ENCODE measurements at places on chromosomes 1 and 21.

DNA sequence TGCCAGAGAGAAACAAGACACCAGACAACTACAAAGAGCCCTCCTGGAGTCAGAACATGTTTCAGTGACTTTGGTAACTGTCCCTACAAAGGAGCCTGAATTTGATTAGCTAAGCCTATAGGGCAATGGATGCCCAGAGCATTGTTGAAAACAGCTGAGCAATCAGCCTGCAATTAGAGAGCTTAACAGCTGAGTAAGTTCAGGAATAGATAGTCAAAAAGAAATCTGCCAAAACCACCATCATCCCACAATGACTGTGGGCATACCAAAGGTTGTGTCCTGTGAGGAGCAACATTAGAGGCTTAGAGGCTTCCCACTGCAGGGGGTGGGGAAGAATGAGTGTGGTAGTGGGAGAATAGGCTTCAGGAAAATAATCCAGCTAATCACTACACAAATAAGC lies 32.1 kb downstream of the SH3BP5L start:
- DNase-seq = no peak

- DNase-seq = no peak
These were observed 114.1 kb downstream of the SIM2 start for GRCh38 chr21:36813052-36813451.

- no peak for DNase-seq
These were observed 15.1 kb downstream of the PRMT2 start for GRCh38 chr21:46650476-46651098.

DNA sequence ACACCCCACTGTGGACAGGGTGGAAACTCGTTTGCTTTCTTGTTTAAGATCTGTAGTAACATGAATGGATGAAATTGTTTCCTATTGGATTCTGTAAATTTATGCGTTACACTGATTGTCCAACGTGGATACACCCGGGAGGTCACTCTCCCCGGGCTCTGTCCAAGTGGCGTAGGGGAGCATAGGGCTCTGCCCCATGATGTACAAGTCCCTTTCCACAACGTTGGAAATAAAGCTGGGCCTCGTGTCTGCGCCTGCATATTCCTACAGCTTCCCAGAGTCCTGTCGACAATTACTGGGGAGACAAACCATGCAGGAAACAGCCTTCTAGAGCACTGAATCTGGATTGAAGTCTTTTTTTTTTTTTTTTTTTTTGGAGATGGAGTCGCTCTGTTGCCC lies 1.4 kb downstream of the RCC1 start:
- DNase-seq = no peak

- DNase-seq = no peak
These were observed 505.8 kb downstream of the PLPP3 start for GRCh38 chr1:56073614-56074006.

DNA sequence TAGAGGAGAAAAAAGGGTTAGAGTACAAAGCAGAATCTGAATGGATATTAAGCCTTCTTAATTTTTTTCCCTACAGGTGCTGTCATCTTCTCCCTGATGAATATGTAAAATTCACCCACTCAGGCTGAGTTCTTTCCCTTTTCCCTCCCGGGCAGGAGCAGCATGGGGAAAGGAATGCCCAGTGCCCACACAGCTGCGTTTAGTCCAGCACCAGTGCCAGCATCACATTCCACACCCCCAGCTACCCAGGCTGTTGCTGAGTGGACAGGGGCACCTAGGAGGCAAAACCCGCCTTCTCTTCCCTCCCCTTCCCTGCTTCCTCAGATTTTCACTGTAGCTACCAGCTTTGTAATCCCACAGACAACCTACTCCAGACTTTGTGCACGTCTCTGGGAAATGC lies 3.4 kb upstream of the CADM3 start:
- no peak for DNase-seq

Measured in NCI-H446 treated with DMSO at 0.1 percent for 48 hours (cell line).